ENCODE measurements at places on chromosomes 6 and 20. TPM values are rescaled to one million over a fixed set of nuclear protein-coding genes. Genes with fewer than 3 reads are reported as not detected.

- no peak for DNase-seq
Measured at GRCh38 chr6:136613477-136613876, 63.3 kb upstream of the MAP7 start.

- no peak for DNase-seq
Measured at GRCh38 chr6:161139766-161140553, 133.9 kb downstream of the AGPAT4 start.

- DNase-seq = no peak
Measured at GRCh38 chr20:48265791-48266190, 480.5 kb upstream of the SULF2 start.

- DNase-seq = no peak
Measured at GRCh38 chr6:92147246-92147645, 1272.1 kb downstream of the EPHA7 start.

GRCh38 chr6:91575032-91575431 is 988.2 kb upstream of the MAP3K7 start:
- DNase-seq = no peak

DNA sequence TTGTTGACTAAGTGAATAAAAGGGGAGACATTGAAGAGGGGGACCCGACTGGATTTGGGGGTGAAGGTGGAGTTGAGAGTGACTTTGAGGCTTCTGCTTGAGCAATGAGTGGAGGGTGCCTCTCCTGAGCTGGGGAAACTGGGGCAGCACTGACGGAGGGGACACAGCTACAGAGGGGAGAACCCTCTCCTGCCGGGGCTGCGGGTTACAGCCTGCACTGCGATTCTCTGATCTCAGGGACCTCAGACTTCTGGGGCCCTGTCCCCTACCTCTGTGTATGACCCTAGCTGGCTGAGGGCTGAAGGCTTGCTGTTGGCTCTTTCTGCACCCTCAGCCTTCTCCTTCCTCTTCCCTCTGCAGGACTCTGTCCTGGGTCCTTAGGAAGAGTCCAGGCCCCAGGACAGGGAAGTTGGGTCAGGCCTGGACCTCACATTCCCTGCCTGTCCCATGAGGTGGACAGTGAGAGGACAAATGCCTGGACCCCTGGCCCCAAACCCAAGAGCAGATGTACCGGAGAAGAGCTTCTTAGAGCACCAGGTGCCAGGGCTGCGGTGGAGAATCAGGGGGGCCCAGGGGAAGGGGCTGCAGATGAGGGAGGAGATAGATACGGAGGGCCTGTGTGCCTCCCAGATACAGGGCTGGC is 13.7 kb upstream of the FAM110A start:
- DNase-seq = no peak

DNA sequence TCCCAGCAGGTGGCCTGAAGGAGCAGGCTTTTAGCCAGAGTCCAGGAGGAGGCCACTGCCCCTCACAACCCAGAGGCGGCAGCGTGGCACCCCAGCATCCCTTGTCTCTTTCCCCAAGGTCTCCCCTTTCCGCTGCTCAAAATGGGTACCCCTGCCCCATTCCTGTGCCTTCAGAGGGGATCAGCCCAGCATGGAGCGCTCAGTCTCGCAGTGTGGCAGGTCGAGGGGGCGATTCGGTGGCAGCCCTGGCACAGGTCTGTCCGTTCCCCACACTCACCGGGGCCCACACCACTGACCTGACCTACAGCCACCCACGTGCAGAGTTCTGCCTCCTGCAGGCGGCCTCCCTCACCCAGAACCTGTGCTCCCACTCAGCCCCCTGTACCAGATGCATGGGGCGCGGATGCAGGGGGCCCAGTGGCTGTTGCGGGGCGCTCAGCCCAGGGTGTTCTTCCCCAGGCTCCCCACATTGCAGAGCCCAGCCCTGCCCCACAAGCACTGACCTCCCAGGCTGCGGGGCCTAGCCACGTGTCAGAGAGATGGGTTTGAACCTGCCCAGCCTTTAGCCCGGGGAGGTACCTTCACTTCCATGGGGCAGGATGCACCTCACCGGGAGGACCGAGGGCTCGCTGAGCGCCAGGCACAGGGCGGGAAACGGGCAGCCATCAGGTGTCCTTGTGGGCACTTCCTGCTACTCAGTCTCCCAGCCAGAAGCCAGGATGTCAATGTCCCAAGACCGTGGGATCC is 41.8 kb downstream of the DSTN start:
- no peak for DNase-seq

DNA sequence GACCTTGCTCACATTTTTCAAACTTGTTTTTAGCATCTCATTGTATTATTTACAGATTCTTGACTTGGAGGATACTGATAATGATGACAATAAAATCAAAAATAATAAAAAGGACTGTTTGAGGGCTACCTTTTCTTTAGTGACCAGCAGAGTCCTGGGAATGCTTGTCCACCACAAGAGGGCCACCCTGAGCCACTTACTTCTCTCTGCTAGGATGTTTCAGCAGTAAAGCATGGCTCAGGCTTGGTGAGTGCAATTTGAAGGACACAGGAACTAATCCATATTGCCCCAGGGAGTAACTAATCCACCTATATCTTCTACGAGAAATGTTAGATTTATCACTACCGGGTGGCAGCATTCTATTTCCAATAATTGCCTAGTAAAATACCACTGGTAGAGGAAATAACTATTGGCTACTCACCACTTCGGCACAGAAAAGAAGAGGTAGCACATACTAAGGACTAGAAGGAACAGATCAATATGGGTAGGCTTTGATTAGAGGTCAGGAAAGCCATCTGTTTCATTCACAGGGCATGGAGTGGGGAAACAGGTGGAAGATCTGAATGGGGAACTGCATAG is 5.8 kb upstream of the KIAA0408 start:
- no peak for DNase-seq

DNA sequence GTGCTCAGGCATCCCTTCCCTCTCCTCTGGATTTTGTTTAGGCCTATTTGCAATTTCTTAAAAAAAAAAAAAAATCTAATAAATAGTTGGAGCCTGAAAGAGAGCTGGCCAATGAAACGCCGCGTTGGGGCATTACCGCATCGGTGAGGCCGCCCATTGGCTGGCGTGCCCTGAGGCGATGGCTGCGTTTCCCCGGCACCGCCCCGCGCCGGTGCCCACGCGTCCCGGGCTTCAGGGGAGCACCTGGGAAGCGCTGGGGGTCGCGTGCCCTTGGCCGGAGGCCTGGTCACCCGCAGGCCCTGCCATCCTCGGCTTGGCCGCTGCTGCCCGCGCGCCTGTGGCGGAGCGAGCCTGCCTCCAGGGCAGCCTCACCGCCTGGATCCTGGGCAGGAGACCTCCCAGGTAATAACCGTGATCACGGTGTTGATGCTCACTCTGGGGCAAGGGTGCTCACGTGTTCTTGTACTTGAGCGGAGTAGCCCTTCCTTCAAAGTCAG is 155.4 kb downstream of the NRN1 start:
- DNase-seq = no peak

DNA sequence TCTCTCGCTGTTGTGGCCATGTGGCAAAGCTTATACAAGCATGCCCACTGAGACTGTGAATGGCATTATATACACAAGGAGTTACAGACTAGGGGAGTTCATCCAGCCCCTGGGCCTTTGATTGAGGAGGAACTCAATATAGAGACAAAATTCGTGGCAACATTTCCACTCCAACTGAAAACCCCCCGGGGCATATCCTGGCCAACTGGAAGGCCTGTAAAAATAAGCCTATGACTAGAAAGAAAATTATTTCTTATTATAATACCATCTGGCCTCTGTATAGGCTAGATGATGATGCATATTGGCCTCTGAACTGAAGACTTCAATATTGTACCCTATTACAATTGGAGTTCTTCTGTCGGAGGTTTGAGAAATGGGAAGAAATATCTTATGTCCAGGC is 175.5 kb upstream of the GJE1 start:
- DNase-seq = no peak

DNA sequence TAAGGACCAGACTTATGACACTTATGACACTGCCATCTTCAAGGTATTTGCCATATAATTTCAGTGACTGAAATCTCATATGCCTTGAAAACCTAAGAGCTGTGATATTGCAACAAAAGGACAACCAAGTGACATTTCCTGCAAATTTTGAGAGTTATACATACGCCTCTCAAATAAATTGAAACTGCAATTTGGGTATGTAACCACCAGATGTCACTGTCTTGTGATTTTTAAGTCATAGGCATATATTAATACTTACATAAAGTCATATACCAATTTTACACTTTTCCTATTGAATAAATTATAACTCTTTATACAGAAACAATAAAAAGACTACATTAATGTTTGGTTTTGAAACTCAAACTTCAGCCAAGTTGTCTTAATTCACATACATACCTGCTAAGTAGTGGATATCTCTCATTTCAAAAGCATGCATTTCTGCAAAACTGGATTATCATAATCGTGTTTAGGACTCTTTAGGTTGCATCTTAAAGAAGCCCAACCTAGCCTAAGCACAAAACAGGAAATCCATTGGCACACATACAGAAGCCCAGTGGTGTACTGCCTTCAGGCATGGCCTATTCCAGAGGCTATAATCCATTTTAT is 180.2 kb downstream of the PACRG start:
- peak; percentile 25 for DNase-seq

DNA sequence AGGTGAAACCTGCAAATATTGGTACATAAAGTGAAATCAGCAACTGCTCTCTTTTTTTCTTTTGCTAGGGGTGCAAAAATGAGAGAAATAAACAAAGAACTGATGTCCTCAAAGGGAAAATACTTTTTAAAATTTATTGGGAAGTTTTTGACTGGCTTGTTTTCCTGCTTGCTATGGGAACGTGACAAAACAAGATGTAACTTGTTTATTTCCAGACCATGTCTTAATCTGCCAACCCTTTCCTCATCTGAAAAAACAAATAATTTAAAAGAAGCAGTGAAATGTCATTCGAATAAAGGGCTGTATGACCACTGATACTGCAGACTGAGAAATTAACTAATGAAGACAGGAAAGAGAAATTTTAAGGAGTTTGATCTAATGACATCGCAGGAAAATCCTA is 221.9 kb downstream of the CBLN4 start:
- no peak for DNase-seq

DNA sequence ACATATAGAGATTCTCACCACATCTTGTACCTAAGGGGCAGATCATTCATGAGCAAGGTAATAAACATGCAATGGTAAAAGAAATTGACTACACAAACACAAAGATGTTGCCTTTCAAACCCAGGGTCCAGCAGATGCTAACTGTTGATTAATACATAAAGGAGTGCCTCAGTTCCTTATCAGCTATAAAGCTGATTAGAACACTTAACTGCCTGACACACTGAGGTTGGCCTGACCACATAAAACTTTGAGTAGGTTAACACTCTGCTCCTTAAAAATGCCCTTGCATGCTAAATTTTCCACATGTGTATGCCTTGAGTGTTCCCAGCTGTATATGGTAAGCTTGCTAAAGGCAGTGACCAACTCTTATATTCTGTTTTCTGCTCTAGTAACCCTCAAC is 14.9 kb downstream of the CRISP2 start:
- no peak for DNase-seq

Gene ARG1
- total RNA-seq = not detected

Gene NKAIN2
- total RNA-seq = 0.06 TPM

Gene WASF1
- total RNA-seq = 25.6 TPM

Gene OVOL2
- not detected for total RNA-seq

Measured in glomerular endothelial cell (primary cell).